ENCODE measurements at places on chromosomes 5 and 9.

DNA sequence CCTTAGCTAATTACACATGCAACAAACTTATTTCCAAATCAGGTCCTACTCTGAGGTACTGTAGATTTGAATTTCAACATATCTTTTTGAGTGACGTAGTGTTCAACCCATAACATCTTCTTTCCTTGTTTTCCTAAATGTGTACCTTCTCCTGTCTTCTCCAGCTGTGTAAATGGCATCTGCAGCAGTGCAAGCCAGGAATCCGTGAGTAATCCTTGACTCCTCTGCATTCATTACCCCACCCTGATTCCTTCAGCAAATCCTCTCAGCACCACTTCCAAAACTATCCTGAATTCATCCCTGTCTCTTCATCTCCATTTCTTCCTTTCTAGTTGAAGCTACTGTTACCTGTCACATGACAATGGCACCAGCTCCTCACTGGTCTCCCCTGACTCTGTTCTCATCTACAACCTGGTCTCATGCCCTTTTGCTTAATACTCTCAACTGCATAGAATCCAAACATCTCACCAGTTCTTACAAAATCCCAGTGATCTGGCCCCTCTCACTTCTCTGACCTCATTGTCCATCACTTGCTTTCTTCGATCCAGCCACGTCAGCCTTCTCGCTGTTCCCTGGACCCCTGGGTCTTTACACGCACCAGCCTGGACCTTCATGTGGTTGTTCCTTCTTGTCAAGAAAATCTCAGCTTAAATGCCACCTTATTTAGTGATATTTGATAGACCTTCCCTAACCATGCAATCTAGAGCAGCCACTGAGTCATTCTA is 14.6 kb upstream of the TRAF1 start:
- DNase-seq = no peak

DNA sequence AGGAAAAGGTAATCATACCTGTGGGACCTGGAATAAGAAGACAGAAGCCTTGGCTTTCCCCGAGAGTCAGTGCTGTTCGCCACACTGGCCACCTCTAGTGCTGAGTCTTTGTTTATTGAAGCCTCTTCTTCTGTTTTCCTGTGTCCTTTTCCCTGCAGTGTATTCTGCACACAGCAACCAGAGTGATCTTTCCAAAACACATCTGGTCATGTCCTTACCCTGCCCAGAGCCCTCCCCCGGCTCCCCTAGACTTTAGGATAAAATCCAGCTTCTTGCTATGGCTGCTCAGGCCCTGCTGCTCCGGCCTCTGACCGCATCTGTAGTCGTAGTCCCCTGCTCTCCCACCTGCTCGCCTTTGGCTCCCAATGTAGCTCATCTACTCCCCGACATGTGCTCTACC is 28.3 kb downstream of the GALNT10 start:
- DNase-seq = no peak

- DNase-seq = no peak
These were observed 428.6 kb downstream of the DMAC1 start for GRCh38 chr9:7370988-7371387.

GRCh38 chr9:77449240-77450084 is 198.7 kb downstream of the GNA14 start:
- DNase-seq = no peak

GRCh38 chr5:176724472-176724871 is 77.2 kb downstream of the TSPAN17 start:
- DNase-seq = no peak

DNA sequence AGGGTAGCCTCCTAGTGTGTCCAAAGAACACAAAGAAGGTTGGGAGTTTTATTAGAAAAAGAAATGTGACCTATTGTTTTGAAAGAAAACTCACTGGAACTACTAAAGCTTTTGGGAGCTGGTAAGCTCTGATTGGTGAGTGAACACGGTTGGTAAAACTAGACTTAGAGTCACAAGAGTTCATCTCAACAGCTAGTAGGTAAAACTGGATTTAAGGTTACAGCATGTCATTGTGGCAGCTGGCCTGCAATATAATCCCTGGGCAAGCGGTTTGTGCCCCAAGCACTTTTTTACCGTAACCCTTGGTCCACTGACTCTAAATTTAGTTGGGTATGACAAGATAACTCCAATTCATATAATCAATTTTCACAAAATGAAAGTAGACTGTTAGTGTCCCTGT is 47.4 kb downstream of the UBAP2 start:
- no peak for DNase-seq

DNA sequence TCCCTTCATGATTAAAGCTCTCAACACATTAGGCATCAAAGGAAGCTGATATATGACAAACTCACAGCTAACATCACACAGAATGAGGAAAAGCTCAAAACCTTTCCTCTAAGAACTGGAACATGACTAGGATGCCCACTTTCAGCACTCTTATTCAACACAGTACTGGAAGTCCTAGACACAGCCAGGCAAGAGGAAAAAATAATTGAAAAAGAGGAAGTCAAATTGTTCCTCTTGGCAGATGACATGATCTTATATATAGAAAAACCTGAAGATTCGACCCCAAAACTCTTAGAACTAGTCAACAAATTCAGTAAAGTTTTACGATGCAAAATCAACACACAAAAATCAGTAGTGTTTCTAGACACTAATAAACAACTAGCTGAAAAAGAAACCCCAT is 144.3 kb upstream of the NREP start:
- DNase-seq = no peak

DNA sequence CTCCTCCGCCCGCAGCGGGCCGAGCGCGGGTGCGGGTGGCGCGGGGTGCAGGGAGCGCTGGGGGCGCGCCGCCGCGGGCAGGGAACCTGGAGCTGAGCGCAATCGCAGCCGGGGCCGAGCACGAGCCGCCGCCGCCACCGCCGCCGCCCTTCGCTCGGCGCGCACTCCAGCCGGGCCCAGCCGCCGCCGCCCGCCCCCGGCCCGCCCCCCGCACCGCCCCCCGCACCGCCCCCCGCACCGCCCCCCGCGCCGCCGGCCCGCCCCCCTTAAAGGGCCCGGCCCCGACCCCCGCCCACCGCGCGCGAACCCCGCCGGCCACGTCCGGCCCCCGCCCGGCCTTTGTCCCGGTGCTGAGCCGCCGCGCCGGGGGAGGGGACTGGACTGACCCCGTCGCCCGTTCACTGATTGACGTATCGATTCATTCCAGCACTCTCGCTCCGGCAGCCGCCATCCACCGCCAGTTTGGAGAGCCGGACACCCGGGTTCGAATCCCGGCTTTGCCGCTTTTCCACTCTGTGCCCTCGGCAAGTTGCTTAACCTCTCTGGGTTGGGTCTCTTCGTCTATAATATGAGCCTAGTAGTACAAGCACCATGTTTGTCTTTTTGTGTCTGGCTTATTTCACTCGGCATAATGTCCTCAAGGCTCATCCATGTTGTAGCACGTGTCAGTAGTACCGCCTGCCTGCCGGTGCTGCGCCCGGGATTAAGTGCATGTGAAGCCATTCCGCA is at the start of gene SH3PXD2B:
TSS of gene SH3PXD2B (minus strand) at position 168 of the 729 bp plus-strand sequence. CDS start 173 bp downstream, outside the sequence.
- peak; percentile 63 for DNase-seq
